Natural killer cell (primary cell): ENCODE measurements at places on chromosomes 6 and 20.

DNA sequence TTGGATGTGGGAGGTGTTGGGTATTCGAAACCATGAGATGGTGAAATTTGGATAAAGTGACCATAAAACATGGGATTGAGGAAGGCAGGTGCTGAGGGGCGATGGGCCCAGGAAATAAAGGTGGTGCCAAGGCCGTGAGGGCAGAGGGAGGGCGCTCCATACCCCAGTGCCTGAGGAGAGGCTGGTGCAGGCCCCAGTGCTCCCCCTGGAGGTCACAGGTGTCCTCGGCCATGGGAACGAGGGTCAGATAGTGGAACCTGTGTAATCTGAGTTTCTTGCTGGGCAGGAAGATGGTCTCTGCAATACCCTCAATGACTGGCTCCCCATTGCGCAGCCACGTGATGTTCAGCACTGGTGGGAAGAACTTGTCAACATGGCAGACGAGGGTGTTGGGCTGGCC is 16.2 kb downstream of the HLA-DPB1 start:
- DNase-seq: peak; percentile 79

DNA sequence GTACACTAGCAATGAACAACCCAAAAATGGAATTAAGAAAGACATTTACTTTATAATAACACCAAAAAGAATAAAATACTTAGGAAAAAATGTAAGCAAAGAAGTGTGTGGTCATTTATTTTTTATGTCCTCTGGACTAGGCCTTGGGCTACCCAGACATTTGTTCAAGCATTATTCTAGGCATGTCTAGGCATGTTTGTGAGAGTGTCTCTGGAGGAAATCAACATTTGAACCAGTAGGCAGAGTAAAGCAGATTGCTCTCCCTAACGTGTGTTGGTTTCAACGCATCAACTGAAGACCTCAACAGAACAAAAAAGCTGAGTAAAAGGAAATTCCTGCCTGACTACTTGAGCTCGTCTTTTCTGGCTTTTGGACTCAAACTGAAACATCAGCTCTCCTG is 84.5 kb downstream of the ANKEF1 start:
- no peak for DNase-seq

GRCh38 chr6:89763550-89763949 is 56.0 kb downstream of the MDN1 start:
- DNase-seq: no peak

DNA sequence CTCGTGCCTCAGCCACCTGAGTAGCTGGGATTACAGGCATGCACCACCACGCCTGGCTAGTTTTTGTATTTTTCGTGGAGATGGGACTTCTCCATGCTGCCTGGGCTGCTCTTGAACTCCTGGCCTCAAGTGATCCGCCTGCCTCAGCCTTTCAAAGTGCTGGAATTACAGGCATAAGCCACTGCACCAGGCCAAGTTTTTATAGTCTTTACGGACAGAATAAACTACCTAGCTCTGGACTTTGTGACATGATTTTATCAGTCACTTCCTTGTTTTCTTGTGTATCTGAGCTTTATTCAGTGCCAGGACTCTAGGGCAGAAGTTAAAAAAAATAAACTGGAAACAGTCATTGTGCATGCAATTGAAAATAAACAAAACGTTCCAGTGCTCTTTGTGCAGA is 46.7 kb upstream of the RALGAPA2 start:
- DNase-seq: no peak

DNA sequence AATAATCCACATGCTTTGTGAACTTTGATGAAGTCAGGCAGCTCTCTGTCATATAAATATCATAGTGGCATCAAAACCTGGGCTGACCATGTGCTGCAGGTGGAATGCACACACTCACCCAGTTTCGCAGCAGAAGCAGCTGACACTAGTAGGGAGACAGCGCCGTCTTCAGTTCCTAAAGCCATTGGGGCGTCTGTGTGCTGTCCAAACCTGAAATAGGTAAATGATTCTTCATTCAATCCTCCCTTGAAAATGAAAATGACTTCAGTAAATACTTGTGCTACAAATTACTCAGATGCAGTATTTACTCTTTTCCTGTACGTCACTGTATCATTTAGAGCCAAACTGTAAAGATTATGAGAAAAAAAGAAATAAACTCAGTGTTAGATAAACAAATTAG is 127.5 kb downstream of the EYA4 start:
- no peak for DNase-seq

DNA sequence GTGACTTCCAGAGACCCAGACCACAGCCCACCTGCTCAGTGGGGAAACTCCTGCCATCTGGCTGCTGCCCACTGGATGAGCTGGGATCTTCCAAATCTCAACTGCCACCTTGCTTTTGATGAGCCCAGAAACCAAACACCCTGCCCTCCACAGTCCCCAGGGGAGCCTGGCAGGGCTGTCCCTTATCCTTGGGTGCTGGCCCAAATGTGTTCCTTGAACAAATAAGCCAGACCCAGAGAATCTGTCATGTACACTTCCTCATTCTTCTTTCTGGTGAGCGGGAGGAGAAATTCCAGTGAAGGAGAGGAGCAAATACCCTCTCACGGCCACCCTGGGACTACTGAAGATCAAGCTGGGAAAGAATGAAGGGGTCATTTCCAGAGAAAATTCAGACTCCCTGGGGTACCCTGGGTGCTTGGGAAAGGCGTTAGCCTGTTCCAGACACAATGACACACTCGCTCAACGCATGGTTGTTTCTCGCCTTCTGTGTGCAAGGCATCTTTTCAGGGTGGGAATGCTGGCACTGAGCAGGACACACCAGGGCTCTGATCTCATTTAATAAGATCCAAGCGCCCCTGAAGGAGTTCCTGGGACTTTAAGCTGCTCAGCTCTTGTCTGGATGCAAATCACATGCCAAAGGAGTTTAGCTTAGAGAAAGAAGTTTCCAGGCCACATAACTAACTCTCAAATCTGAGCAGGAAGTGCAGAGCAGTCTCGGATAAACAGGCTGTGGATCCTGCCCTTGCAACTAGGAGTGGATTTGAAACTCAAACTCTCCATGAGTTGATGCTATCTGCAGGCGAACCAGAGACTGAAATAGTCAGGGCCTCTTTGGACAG is 38.5 kb downstream of the PXDC1 start:
- no peak for DNase-seq

GRCh38 chr20:52039790-52040189 is 151.8 kb downstream of the ZFP64 start:
- DNase-seq: no peak

DNA sequence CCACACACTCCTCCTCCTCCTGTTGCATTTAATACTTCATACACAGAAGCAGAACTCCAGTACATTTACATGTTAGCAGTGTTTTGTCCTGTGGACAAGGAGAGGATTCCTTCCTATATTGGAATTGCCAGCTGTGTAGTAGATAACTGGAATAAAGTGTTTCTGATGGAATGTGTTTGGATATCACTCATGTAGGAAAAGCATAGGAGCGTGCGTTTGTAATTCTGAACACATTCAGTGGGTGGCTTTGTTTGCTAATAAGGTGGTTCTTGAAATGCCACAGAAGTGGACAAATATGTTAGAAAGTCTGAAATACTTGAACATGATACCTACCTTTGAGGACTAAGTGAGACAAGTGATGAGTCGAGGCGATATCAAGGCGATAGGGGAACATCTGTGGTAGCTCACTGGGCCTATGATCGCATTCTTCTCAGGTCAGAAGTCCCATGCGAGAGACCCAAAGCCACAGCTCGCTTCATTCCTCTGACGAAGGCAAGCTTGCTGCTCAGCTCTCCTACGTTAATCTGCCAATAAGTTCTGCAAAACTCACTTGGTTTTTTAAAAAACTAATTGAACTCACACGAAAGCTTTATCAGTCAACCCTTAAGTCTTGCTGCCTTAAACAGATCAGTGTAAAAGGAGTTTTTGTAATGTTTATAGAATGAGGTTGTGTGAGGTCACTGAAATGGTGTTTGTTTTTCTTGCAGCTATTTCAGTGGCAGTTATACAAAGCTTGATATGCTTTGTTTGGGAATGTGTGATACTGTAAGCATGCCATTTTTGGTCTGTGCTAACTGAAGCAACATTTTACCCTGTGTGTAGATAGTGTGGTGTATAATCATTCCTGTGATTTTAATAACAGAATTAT is 159.9 kb downstream of the SOX4 start:
- DNase-seq: no peak

GRCh38 chr20:237929-238328 is 10.9 kb downstream of the DEFB129 start:
- DNase-seq: no peak

- DNase-seq: no peak
Observed at GRCh38 chr6:99016355-99016754, 68.6 kb upstream of the FBXL4 start.

DNA sequence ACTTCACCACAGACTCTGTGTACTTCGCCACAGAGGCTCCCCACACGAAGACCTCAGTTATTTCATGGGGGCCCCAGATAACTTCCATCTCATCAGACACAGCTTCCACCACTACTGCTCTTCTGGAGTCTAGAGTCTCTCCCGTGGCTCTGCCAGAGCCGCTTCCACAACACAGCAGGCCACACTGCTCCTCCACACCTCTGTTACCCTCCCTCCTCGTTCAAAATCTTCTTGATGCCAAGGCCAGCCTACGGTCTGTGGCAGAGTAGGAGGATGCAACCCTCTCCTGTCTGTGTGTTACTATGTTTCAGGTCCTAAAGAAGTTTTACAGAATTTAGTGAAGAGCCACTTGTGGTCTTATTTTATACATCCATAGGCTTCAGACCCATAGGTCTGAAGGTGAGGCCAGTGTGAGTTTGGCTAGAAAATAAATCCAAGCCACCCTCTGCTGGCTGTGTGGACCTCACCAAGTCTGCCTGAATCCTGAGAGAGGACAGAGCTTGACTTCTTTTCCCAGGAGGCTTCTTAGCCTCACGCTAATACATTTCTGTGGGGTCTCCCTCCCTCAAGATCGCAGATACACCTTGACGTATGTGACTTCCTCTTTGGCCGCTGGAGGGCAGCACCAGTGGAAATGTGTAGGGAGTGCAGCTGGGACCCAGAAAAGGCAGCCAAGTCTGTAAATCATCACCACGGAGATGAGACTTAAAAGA is 197.7 kb downstream of the FAXC start:
- DNase-seq: no peak

DNA sequence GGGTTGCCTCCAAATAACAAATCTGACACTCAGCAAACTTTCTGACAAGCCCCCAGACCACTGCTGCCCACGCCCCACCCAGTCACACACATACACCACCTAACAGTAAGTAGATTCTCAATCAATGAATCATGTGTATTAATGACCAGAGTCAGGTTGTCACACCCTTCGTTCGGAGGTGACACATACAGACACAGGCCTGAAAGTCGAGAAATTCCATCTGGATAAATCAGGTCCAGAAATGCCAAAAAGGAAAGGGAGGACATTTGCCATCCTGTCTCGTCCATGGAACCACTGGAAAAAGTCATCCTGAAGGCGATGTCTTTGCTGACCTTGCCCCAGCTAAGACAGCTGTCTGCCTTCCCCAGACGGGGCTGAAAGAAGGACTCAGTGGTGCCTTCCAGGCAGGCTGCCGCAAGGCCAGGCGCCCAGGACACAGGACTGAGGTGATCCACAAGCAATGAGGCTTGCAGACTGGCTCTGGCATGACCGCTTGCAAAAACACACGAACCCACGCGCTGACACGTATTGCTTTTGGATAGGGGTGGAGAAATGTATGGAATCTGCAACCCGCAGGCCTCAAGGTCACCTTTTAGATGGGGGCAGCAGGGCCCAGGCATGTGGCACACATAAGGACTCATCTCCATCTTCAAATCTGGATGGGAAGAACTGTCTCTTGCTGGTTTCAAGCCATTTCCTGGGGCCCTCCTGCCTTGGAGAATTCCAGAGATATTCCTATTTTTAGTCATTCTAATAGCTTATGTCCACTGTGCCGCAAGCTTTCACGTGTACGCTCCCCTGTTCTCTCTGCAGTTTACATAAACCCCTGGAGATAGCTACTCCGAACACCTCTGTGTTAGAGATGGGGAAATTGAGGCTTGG is 9.0 kb downstream of the NFATC2 start:
- no peak for DNase-seq

GRCh38 chr6:14260839-14261238 is 143.3 kb downstream of the CD83 start:
- no peak for DNase-seq

GRCh38 chr6:1697688-1698351 is 88.1 kb downstream of the FOXC1 start:
- DNase-seq: no peak

- no peak for DNase-seq
Observed at GRCh38 chr6:144543006-144543871, 258.1 kb downstream of the UTRN start.

GRCh38 chr20:18738055-18738454 is 75.5 kb upstream of the SCP2D1 start:
- DNase-seq: peak; percentile 23

DNA sequence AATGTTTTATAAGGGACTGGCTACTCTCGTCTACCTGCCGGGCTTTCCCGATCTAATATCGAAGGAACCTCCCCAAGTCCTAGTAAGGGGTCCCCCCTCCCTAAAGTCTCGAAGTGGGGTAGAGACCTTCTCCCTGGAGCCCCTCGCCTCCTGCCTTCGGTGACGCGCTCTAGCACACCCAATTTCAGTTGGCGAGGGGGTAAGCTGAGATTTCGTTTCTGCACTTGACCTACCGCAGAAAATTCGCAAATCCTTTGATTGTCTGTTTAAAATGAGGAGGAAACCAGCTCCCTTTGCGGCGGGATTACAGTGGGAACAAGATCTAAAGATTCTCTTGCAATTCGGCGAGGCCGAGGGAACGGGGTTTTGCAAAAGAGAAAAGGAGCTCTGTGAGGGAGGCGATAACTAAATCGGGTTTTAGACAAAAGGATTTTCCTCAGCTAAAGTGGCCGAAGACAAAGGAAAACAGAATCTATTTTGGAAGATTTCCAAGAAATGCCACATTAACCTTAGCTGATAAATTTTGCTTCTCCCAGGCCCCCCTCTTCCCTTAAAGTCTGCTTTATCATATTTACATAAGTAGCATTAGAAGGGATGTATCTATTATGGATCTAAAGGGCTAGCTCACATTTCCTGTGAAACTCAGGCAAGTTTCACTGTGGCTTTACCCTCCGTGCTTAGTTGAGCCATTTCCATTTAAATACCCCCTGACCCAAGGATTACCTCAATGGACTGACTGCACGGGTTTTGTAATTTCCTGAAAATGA is 8.4 kb downstream of the SIM1 start:
- no peak for DNase-seq
